ENCODE measurements at places on chromosomes 12 and 14.

DNA sequence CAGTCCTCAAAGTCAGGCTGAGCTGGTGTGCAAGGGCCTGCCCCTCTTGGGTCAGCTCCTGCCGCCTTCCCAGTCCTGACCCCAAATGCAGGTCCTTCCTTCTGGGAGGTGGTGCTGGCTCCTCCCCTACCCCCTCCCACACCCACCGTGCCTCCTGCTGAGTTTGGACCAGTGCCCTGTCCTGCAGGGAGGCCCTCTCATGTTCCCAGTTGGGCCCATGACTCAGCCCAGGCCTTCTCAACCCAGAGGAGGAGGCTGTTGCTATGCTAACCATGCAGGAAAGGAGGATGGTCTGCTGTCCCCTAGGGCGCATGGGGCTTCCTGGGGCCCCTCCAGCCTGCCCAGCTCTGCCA is 4.4 kb downstream of the ZBTB42 start:
- DNase-seq, result no peak

GRCh38 chr12:4960030-4960429 is 50.3 kb downstream of the KCNA1 start:
- peak; percentile 15 for DNase-seq

GRCh38 chr14:63671987-63672386 is 30.3 kb upstream of the WDR89 start:
- no peak for DNase-seq

- peak; percentile 65 for DNase-seq
Observed at GRCh38 chr14:68585690-68586089, 207.2 kb downstream of the ZFP36L1 start.

- no peak for DNase-seq
Observed at GRCh38 chr12:131555197-131555846, 155.6 kb upstream of the SFSWAP start.

- DNase-seq, result no peak
Observed at GRCh38 chr12:128867466-128867865, 14.2 kb downstream of the GLT1D1 start.

DNA sequence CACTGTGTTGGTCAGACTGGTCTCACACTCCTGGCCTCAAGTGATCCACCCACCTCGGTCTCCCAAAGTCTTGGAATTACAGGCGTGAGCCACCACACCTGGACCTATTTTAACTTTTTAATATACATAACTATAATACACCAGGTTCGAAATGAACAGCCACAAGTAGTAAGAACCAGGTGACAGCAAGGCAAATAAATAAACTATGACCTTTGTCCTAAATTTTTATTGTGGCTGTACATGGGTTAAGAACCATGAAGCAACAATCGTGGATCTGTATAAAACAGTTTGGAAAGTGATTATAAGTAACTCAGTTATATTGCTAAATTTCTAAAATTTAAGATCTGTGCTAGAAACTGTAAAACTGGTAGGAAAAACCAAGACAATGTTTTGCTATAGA is 41.5 kb downstream of the GXYLT1 start:
- DNase-seq, result no peak

DNA sequence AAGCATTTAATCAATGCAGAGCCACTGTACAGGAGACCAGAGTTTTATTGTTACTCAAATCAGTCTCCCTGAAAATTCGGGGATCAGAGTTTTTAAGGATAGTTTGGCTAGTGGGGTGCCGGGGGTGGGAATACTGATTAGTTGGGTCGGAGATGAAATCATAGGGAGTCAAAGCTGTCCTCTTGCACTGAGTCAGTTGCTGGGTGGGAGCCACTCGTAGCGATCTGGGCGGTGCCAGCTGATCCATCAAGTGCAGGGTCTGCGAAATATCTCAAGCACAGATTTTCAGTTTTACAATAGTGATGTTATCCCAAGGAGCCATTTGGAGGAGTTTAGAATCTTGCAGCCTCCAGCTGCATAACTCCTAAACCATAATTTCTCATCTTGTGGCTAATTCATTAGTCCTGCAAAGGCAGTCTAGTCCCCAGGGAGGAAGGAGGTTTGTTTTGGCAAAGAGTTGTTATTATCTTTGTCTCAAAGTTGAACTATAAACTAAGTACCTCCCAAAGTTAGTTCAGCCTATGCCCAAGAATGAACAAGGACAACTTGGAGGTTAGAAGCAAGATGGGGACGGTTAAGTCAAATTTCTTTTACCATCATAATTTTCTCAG is 169.4 kb upstream of the PLEKHG7 start:
- DNase-seq, result no peak

DNA sequence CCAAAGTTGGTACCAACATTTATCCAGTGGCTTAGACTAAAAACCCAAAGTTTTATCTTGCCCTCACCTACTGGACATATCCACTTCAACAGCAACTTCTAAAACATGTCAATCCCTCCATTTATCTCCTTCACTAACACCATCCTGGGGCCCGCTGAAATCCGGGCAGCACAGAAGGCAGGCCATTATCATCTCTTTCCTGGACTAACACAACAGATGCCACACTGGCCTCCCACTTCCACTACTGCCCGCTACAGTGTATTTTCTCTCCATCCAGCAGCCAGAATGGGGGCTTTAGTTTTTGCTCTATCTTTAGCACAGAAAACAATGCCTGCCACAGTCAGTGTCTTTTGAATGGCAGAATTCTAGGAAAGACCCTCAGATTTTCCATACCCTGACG is 15.6 kb downstream of the ZFHX2 start:
- no peak for DNase-seq

GRCh38 chr12:15931590-15932053 is 20.5 kb downstream of the DERA start:
- no peak for DNase-seq

DNA sequence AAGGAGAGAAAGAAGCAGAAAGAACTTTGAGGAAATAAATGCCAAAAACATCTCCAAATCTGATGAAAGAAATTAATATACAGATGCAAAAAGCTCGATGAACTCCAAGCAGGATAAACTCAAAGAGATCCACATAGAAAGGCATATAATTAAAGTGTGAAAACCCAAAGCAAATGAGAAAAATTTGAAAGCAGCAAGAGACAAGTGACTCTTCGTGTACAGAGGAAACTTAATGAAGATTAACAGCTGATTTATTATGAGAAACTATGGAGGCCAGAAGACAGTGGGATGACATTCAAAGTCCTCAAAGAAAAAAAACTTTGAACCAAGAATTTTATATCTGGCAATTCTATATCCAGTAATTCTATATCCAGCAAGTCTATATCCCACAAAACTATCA is 163.0 kb upstream of the TMCC3 start:
- DNase-seq, result no peak

- DNase-seq, result peak; percentile 52
Observed at GRCh38 chr12:45122768-45123380, 72.0 kb upstream of the DBX2 start.

GRCh38 chr14:51792809-51793208 is 67.6 kb upstream of the GNG2 start:
- DNase-seq, result no peak

- DNase-seq, result no peak
Observed at GRCh38 chr14:58245562-58245961, 919 bp downstream of the PSMA3 start.

- peak; percentile 39 for DNase-seq
Observed at GRCh38 chr14:66746316-66747006, 238.5 kb downstream of the GPHN start.

DNA sequence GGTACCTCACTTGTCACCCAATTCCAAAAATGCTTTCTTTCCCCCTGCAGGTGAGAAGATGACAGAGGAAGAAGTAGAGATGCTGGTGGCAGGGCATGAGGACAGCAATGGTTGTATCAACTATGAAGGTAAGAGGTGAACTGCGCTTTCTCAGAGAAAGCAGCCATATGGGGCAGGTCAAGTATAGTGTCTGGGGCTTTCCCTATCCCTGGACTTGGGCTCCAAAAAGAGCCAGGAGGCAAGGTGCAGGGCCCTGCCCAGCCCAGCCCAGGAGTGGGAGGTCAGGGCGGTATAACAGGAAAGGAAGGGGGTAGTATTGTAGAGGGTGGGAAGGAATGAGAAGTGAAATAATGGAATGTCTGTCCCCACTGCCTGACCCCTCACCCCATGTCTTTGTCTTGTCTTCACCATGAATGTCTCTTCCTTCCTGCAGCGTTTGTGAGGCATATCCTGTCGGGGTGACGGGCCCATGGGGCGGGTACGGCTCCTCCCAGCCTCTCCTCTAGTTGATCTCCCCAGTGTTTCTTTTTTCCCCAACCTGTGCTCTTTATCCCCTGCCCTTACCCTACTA is 2.1 kb downstream of the MYL6 start:
- no peak for DNase-seq

- DNase-seq, result peak; percentile 84
Observed at GRCh38 chr14:70045844-70046535, 142.8 kb downstream of the SLC8A3 start.

DNA sequence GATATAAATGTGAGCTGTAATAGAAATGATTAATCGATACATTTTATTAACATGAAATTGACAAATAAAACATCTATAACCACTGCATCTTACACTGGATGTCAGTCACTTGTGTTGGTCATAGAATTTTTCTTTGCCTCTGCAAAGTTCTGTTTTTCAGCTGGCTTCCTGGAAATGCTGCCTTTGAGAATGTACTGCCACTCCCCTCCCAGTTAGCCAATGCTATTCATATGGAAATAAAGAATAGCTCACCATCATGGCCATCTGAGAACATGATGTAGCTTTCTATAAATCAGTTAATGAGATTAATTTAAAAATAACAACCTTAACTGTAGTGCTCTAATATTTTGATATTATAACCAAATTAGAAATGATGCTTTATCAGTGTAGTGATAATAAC is 41.1 kb downstream of the SLCO1B1 start:
- DNase-seq, result no peak

GRCh38 chr14:49497267-49497666 is 88.9 kb downstream of the RPS29 start:
- no peak for DNase-seq

DNA sequence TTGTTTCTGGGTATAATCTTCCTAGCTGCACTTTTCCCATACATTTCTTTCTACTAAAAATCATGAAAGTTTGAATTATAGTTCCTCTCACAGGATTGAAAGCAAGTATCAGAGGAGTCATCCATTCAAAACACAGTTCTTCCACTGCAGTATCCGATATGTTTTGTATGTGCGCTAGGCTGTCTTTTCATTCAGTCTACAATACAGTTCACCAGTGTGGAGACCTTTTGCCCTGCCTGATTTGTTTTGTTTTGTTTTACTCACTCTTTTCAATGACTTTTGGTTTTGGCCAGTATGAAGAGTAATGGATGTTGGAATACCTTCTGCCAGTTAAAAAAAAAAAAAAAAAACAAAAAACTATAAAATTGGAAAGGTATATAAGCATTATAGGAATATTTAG is 91.4 kb downstream of the FGD4 start:
- peak; percentile 10 for DNase-seq

DNA sequence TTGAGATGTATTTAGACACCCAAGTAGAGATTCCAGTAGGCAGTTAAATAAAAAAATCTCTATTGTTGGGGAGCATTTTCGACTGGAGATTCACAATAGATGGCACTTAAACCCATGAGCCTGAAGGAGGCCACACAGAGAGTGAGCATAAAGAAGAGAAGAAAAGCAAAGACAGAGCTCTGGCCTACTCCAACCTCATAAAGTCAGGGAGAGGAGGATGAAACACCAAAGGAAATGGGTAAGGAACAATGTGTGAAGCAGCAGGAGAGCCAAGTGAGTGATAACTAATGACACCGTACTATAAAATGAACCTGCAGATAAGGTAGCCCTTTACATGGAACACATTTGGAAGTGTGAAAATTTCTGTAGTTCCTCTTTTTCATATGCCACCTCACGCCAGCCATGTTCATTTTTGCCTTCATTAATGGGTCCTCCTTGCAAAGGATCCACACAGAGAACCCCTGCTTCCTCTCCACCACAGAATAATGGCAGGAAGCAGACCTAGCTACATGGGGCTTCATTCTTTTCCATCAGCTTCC is 150.0 kb upstream of the SYT10 start:
- DNase-seq, result peak; percentile 9

DNA sequence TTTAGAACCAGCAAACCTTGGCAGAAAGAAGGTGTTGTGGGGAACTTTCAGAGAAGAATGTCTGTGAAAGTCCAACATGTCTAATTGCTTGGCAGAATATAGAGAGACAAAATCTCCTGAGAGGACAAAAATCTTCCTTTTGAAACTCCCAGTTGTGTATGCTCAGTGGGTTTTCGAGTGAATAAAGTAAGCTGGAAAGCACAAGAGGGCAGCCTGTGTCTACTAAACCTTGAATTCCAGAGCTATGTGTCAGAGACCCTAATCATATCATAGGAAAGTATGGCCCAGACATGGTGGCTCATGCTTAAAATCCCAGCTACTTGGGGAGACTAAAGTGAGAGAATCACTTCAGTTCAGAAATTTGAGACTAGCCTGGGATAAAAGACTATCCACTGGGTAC is 661.2 kb downstream of the SLC16A7 start:
- peak; percentile 21 for DNase-seq

DNA sequence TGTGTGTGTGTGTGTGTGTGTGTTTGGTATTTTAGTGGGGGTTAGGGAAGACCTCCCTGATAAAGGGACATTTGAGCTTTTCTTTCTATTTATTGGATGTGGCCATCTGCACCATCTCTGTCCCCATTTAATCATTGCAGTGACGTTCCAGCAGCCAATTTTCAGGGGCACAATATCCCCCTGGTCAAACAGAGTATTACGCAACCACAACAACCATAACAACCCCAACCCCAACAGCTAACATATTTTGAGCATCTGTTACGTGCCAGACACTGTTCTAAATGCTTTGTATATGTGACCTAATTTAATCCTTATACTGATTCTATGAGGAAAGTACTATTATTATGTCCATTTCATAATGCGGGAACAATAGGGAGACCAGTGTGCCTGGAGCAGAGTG is 87.4 kb downstream of the TTC8 start:
- DNase-seq, result no peak

GRCh38 chr12:28313631-28314030 is 123.4 kb downstream of the CCDC91 start:
- DNase-seq, result no peak

DNA sequence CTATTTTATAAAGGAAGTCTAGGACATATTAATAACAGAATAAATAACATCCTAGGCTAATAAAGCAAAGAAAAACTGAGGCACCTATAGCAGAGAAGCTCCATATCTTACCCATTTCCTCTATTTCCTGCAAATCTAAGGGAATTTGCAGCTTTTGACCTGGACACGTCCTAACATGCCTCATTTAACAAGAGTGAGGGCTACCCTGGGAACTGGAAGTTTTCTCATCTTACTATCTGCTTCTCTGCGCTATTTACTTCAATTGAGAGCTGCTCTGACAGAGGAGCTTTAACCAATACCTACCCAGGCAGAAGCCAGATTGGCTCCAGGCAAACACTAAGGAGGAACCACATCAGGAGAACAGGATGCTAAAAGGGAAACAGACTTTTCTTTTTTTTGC is 5.7 kb downstream of the YBX3 start:
- DNase-seq, result peak; percentile 28

DNA sequence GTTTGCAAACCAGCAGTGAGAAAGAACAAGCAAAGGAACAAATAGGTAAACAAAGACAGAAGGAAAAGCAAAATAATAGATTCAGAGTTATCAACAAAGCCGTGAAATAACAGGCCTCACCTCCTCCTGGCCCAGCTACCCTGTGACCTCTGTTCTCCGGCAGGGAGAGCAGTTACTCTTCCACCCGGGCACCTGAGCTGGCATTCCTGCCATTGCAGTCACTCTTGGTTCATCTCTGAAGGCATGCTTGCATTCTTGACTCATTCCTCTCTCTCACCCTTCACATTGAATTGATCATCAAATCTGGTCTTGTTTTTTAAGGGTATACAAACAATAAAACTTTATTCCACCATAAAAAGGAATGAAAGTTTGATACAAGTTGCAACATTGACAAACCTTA is 95.1 kb downstream of the TTC8 start:
- no peak for DNase-seq

GRCh38 chr14:54200726-54201125 is 196.1 kb upstream of the CDKN3 start:
- DNase-seq, result no peak

- peak; percentile 41 for DNase-seq
Observed at GRCh38 chr14:67420102-67420739, 8.3 kb upstream of the PLEK2 start.

All from neural progenitor cell (in vitro differentiated cells).